ENCODE measurements at places on chromosomes 12 and 14.
A peak's percentile ranks its signal among the peaks of the same experiment; 100 is the strongest.

- DNase-seq, result no peak
These were observed 18.2 kb upstream of the BCAT1 start for GRCh38 chr12:24966951-24967564.

GRCh38 chr12:109432842-109433304, 44.2 kb downstream of the KCTD10 start:
- DNase-seq, result peak; percentile 78

GRCh38 chr14:69682136-69682535, 70.7 kb downstream of the SUSD6 start:
- DNase-seq, result no peak

- DNase-seq, result no peak
These were observed 361.4 kb upstream of the DIO2 start for GRCh38 chr14:80572666-80573065.

- DNase-seq, result no peak
These were observed 183.6 kb upstream of the SLC38A2 start for GRCh38 chr12:46556105-46556559.

DNA sequence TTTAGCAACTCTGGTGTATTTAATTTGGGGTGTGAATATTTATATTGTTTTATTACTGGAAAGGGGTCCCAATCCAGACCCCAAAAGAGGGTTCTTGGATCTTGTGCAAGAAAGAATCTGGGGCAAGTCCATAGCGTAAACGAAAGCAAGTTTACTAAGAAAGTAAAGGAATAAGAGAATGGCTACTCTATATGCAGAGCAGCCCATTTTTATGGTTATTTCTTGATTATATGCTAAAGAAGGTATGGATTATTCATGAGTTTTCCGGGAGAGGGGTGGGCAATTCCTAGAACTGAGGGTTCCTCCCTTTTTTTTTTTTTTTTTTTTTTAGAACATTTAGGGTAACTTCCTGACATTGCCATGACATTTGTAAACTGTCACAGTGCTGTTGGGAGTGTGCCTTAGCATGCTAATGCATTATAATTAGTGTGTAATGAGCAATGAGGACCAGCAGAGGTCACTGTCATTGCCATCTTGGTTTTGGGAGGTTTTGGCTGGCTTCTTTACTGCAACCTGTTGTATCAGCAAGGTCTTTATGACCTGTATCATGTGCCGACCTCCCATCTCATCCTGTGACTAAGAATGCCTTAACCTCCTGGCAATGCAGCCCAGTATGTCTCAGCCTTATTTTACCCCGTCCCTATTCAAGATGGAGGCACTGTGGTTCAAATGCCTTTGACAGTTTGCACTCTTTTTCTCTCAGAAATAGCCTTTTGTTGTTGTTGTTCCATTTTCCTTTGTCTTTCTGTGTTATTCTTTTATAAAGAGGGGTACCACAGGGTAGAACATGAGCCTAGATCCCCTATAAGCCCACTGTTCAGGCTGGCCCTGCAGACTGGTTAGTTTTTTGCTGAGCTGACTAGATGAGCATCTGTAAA, 75.5 kb upstream of the DCD start:
- peak; percentile 45 for DNase-seq

All from NCI-H69 (cell line).